ENCODE measurements at places on chromosomes 13 and 19.

DNA sequence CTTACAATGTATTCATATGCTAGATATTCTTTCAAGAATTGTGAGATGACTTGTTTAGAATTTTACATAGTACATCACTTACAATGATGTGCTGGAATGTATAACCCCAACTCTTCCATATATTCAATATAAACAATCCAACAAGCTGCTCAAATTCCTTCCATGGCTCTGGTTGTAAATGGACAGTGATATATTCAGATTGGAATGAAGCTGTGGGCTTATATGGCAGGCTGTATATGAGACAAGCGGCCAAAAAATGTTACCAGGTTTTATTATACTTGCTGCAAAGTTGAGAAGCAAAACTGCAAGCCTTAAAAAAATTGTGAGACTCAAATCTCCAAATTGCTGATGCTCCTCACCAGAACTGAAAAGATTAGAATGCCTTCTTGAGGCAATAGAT is 83.6 kb upstream of the KLF12 start:
- no peak for DNase-seq

DNA sequence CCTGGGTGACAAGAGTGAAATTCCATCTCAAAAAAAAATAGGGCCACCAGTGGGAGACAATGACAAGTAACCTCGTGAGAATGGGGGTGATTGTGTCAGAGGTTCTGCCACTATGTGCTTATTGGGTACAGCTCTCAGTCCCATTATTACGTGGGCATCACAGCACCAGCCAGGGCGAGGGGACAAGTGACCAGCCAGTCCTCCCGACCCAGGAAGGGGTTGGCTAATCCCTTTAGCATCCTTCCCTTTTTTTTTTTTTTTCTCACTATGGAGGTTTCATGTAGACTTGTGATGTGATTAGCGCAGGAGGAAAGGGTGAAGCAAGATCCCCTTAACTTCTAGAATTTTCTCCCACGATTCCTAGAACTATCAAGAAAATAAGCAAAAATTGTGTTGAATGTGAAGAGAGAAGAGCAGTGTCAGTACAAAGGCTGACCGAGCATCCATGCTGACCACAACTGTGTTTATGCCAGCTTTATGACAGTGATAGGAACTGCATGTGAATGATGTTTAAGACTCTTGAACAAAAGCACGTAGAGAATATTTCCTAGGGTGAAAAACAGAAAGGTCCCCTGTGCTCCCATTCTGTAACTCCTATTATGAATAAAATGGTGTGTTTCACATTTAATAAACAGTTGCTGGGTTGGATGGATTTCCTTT is 50.0 kb downstream of the ALOX5AP start:
- no peak for DNase-seq

DNA sequence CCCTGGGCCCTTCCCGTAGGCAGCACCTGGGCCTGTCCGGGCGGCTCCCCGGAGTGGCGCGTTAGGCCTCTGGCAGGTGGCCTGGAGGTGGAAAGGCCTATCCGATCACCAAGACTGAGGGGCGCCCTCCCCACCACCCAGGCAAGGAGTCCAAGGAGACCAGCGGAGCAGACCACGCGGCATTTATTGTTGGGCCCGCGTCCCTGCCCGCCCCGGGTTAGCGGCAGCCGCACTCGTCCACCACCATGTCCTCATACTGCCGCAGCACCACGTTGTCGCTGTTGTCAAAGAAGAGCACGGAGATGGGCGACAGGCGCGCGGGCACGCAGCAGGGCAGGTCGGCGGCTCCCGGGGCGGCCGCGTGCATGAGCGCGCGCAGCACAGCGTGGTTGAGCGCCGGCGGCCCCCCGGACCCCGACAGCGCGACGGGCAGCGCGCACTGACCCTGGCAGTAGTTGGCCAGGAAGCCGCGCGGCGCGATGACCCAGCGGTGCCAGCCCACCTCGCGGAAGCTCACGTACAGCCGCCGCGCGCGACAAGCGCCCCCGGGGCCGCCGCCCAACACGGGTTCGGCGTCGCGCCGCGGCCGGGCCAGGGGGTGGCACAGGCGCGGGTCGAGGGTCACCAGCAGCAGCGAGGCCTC is 27.5 kb downstream of the CERS1 start:
- DNase-seq, result no peak

DNA sequence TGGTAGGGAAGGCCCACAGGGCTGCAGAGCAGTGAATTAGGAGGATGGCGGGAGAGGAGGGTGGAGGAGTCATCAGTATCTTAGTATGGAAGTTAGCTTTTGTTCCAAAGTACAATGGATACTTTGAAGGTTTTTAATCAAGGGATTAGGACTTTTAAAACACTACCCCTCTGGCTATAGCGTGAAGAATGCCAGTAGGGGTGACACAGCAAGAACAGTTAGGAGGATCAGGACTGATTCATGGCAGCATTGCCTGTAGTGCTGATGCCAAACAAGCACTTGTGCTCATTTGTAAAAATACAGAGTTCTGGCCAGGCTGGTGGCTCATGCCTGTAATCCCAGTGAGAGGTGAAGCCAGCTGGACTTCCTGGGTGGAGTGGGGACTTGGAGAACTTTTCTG is 46.2 kb downstream of the SKA3 start:
- DNase-seq, result no peak

GRCh38 chr13:35874704-35875103 is 256.5 kb downstream of the DCLK1 start:
- DNase-seq, result no peak

DNA sequence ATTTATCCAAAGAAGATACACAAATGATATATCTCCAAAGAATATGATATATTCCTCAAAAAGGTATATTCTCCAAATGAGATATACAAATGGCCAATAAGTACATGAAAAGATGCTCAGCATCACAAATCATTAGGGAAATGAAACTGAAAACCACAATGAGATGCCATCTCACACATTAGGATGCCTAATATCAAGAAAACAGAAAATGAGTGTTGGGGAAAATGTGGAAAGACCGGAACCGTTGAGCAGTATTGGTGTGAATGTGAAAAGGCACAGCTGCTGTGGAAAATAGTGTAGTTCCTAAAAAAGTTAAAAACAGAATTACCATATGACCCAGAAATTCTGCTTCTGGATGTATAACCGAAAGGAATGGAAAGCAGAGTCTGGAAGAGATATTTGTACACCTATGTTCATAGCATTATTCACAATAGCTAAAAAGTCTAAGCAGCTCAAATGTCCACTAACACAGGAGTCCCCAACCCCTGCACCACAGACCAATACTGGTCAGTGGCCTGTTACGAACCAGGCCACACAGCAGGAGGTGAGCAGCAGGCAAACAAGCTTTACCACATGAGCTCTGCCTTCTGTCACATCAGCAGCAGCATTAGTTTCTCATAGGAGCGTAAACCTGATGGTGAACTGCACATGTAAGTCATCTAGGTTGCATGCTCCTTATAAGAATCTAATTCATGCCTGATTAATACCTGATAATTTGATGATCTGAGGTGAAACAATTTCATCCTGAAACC is 291.9 kb downstream of the PCDH20 start:
- DNase-seq, result no peak

- DNase-seq, result no peak
Observed at GRCh38 chr19:33219261-33219815, 6.3 kb downstream of the SLC7A10 start.

DNA sequence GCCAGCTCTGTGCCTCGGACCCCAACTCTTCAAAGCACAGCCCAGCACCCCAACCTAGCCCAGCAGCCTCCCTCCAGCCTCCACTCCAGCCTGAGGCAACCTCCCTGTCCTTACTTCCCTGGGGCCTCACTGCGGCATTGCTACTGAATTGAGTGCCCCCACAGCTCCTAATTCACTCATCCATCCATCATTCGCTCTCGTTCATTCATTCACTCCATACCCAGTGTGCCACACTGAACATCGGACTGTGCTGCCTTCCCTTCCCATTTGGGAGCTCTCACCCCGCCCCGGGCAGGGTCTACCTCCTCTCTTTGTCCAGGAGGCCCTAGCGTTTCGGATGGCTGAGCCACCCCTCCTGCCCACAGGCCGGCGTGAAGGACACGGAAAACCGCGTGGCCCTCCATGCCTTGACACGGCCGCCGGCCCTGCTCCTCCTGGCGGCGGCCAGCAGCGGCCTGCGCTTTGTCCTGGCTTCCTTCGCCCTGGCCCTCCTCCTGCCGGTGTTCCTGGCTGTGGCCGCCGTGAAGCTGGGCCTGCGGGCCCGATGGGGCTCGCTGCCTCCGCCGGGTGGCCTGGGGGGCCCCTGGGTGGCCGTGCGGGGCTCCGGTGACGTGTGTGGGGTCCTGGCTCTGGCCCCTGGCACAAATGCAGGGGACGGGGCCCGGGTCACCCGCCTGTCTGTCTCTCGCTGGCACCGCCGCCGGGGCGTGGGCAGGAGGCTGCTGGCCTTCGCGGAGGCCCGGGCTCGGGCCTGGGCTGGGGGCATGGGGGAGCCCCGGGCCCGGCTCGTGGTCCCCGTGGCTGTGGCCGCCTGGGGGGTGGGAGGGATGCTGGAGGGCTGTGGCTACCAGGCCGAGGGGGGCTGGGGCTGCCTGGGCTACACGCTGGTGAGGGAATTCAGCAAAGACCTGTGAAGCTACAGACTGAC is 1.3 kb downstream of the NAT14 start:
- DNase-seq, result no peak

DNA sequence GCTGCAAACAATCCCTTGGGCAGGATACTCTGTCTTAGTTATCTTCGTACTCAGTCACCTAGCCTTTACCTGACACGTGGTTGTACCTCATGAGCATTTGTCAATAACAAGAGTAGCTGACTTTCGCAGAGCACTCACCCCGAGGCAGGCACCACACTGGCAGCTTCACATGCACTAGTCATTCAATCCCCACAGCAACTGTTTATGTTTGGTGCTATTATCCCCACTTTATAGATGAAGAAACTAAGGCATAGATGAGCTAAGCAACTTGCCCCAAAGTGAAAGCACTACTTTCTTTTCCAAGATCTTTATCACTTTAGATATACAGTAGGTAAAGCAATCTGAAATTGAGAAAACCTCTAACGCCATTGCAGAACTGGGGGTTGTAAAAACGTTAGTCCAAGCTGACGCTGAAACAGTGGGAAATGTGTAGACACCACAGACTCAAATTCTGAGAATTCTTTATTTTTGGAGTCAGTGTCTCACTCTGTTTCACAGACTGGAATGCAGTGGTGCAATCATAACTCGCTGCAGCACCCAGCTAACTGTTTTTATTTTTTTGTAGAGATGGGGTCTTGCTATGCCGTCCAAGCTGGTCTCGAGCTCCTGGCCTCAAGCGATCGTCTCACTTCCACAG is 446.0 kb downstream of the FOXO1 start:
- DNase-seq, result no peak

DNA sequence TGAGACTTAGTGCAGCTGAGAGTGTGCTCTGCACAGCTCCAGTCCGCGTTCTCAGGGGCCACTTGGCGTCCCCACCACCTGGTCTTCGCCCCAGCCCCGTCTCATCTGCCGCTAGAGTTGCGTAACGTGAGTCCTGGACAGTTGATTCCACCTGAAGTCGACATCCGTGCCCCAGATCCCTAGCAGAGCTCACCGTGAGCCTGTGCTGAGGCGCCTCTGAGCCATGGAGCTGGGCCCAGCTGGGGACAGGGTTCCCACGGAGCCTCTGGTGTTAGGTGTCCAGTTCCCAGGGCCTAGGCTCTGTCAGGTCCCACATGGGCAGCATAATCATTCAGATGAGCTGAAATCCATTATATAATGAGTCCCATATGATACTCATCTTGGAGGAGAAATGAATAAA is 147.1 kb upstream of the SOX1 start:
- peak; percentile 57 for DNase-seq

GRCh38 chr13:39201180-39201579 is 162.9 kb downstream of the NHLRC3 start:
- DNase-seq, result no peak

- DNase-seq, result no peak
Observed at GRCh38 chr13:98174307-98174706, 2.8 kb downstream of the RNF113B start.
